ENCODE measurements at places on chromosomes 13 and 19. TPM values are rescaled to one million over a fixed set of nuclear protein-coding genes. Genes with fewer than 3 reads are reported as not detected.

DNA sequence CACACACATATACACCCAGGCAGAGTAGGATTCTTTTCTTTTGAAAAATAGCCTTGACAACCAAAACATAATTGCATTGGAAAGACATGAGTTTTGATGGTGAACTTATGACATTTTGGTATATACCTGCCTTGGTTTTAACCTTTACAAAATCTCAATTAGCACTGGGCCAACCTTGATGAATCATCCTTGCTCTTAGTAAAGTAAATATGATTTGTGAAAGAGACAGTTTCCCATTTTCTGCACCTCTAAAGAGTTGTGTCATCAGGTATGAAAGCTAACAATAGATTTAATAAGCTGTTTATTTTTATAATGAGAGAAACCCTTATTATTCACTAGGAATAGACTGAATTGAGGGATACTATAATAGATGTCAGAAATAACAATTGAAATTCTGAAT is 15.7 kb upstream of the ENOX1 start:
- DNase-seq = no peak

GRCh38 chr19:5171711-5172110 is 168.9 kb downstream of the PTPRS start:
- no peak for DNase-seq

The IRGC gene
- not detected for total RNA-seq

DNA sequence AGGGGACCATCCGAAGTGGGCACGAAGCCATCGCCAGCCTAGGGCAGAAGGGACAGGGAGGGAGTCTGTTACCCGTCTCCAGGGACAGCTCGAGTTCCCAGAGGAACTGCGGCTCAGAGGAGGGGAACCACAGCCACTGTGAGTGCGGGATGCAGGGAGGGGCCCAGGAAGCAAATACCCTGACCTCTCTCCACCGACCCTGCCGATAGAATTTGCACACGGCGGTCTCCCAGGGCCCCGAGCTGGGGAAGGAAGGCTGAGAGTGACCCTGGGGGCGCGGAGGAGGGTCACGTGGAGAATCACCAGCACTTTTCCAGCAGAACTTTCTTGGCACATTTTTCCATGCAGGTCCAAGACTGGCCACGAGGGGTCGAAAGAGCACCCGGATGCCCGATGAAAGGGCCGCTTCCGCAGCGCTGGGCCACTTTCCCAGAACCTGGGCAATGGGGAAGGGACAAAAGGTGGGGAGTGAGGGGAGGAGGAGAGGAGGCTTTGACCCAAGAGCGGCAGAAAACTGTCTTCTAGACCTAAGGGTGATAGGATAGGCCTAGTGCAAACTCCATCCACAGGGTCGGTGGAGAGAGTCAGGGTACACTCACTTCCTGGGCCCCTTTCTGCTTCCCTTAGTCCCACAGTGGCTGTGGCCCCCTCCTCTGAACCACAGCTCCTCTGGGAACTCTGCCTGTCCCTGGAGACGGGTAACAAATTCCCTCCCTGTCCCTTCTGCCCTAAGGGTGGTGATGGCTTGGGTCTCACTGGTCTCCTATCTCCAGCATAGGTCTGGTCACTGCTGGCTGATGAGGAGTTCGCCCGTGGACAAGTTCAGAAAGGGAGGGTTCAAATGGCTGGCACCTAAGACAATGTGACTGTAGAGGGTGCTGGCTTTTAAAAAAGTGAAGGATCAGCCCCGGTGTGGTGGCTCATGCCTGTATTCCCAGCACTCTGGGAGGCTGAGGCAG is 5.3 kb upstream of the GPR4 start:
- DNase-seq = peak; percentile 72

The TMEM38A gene
- 2.9 TPM for total RNA-seq

DNA sequence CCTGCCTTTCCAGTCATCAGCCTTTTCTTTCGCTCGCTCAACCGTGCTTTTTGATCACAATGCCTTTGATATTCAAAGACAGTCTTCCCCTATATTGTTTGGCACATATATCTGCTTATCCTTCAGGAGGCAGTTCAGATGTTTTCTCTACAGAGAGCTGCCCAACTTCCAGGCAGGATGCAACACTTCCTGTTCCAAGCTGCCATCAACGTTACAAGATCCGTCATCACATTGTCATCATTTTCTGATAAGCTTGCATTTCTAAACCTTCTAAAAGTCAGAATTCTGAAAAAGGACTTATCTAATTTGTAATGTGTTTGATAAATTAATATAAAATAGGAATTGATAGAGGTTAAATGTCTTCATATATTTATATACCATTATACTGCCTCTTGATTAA is 574.2 kb downstream of the TBC1D4 start:
- DNase-seq = no peak

The CFD gene
- 6,770 TPM for total RNA-seq

The RASIP1 gene
- 10.7 TPM for total RNA-seq

DNA sequence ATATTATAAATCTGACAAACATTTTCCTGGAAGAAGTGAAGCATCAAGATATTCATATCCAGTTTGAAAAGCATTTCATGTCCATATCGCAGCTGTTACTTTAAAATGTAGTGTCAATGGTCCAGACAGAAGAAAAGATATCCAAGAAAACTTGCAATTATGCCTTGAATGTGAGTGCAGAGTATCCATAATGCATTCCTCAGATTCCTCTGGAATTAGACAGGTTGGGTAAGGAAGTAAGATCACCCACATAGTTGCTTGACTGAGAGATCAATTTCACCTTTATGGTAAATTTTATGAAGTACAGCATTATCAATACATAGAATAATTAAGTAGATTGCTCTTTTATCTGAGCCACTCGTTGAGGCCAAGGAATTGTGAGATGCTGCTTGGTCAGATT is 327.0 kb upstream of the SLITRK5 start:
- no peak for DNase-seq

GRCh38 chr13:72430923-72431322 is 296.5 kb downstream of the MZT1 start:
- no peak for DNase-seq

GRCh38 chr19:51507640-51508058 is 6.0 kb upstream of the SIGLEC12 start:
- no peak for DNase-seq

DNA sequence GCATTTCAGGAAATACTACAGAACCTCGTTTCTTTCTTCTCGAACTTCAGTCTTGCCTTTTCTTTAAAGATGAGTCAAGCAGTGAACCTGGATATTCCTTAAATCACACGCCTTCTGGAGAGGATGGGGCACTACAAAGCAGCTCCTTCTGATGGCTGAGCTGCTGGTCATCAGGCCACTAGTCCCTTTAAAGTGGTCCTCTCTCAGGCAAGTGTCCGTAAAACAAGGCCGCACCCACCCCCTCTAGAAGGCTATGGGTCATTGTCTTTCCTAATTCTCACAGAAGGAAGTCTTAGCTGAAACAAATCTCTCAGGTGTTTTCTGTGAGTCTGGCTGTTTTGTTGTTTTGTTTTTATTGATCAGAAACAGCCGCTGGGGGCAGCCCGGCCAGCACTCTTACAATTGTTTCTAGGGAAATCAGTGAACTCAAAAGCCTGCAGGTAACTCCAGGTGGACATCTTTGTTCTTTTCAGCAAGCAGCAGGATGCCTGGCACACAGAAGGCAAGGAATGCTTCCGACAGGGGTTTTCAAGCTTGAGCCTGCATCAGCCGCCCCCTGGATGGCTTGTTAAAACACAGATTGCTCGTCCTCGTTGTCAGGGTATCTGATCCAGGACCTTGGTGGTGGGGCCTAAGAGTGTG is 45.4 kb downstream of the MBNL2 start:
- peak; percentile 48 for DNase-seq

The ZNF253 gene
- 25.6 TPM for total RNA-seq

- no peak for DNase-seq
Measured at GRCh38 chr19:18743784-18744418, 47.2 kb downstream of the COMP start.

- DNase-seq = no peak
Measured at GRCh38 chr13:77415253-77416071, 88.6 kb upstream of the MYCBP2 start.

- no peak for DNase-seq
Measured at GRCh38 chr19:2329149-2329478, 630 bp downstream of the SPPL2B start.

GRCh38 chr13:20972731-20973130 is 70.2 kb upstream of the XPO4 start:
- no peak for DNase-seq

- no peak for DNase-seq
Measured at GRCh38 chr13:71863254-71863865, 3.6 kb downstream of the DACH1 start.

DNA sequence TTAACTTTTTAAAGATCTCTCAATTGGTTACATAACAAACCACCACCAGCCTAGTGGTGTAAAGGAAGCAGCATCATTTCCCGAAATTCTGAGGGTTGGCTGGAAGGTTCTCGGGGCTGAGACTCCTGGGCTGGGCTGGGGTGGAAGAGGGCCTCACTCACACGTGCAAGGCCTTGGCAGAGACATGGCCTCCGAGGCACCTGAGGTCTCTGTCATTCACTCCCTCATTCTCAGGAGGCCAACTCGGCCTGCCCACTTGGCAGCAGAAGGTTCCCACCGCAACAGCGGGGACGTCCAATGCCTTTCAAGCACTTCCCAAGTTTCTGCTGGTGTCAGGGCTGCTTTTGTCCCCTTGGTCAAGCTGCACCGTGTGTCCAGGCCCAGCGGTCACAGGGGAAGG is 18.6 kb upstream of the RASA3 start:
- DNase-seq = no peak

- DNase-seq = no peak
Measured at GRCh38 chr13:97235549-97236231, 13.6 kb downstream of the MBNL2 start.

DNA sequence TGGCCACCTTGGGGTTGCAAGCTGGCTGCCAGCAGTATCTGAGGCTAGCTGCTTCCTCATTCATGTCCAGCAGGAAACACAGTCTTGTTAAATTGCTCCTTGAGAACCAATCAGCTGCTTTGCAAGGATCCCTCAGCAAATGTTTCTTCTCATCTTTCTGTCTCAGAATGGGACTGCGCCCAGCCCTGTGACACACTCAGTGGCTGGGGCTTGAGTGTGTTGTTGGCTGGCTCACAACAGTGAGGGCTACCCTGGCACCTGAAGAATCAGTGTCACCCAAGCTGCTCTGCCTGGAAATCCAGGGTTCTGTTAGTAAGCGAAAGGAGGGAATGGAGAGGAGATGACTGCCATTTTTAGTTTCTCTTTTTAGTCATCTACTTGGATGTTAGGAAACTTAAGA is 317.2 kb downstream of the DCT start:
- DNase-seq = no peak

The OR7D2 gene
- total RNA-seq = not detected

DNA sequence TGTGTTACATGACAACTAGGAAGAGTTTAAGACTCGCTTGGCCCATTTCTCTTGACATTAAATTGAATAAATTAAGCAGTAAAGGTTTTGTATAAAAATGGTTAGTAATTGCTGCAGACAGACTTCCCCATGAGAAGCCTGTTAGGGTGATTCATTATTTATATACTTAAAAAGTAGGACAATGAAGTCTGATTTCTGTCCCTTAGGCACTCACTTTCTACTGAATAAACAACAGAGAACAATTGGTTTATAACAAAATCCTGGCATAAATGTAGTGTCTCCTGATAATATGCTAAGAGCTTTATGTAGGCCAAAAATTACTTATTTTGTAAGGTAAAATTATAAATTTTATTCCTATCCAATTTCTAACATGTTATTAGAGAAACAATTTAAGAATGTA is 2138.5 kb upstream of the PCDH20 start:
- no peak for DNase-seq

GRCh38 chr19:7346488-7346971 is 2.2 kb upstream of the ARHGEF18 start:
- no peak for DNase-seq

The ZNF560 gene
- not detected for total RNA-seq

DNA sequence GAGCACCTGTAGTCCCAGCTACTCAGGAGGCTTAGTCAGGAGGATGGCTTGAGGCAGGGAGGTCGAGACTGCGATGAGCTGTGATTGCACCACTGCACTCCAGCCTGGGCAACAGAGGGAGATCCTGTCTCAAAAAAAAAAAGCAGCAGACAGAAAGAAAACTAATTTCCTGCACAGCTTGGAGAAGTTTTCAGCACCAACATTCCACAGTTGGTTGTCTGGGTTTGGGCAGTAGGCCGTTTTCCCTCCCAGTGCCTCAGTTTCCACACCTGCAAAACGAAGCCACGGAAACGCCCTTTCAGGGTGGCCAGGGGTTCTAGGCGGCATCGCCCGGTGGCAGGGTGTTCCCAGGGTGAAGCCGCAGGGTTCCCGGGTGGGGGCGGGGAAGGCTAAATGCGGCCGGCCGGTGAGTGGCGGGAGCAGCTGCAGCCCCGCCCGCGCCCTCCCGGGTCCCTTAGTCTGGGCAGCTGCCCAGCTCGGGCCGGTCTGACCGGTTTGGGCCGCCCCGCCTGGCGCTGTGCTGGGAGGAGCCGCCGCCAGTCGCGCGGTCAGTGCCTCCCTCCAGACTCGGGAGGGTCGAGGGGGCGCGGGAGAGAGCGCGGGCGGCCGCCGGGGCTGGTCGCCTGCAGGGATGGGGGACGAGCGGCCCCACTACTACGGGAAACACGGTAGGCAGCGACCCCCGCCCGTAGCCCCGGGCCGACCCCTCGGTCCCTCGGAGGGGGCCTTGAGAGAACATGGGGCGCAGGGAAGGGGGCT is at the start of gene SLC44A2:
SLC44A2 (plus strand) TSS at position 551 of the 759 bp plus-strand sequence; CDS start at position 632, 81 bp downstream.
- DNase-seq = peak; percentile 80

DNA sequence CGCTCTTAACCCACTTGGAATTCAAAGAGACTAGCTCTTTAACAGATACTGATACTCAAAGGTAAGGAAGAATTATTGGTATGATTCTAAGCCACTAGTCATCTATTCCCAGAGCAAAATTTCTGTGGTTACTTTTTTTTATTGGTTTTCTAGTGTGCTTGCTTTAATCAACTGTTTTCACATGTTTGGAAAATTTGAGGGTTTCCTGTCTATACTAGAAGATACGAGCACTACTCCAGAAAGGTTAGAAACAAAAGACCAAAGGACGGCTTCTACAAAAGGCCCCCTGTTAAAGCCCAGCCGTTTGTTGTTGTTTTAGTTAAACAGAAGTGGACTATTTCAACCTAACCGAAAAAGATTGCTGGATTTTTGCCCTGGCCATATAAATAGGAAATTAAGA is 18.5 kb upstream of the LPAR6 start:
- DNase-seq = no peak

The ZNF135 gene
- total RNA-seq = 14.4 TPM
